ENCODE measurements at places on chromosomes 13 and 19.

- no peak for DNase-seq
Observed at GRCh38 chr13:27824121-27824520, 31.8 kb downstream of the GSX1 start.

DNA sequence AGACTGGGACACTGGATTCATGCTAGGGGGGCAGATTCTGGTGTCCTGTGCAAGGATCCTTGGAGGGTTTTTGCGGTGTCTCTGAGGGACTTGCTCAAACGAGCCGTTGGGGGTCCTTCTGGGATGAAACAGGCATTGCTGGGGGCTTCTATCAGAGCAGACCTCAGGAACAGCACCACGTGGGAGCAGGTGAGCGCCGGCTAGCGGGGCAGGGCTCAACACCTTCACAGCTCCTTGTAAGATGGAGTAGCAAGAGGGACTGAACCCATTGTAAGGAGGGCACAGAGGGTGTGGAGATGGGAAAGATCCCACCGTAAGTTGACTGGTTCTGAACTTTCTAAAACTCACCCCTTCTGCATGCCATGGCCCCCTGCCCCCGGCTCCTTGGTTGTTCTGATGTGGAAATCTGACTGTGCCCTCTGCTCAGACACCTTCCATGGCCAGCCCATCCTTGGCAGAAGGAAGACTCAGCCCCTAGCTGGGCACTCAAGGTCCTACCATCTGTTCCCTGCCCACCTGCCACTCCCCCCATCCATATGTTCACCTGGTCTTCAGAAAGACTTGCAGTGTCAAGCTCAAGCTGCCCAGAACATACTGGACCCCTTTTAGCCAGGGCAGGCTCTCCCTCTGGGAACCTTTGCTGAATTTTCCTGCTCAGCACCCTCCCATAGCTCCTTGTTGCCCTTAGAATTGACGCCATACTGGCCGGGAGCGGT lies 1.2 kb downstream of the SLC27A1 start:
- DNase-seq: no peak

DNA sequence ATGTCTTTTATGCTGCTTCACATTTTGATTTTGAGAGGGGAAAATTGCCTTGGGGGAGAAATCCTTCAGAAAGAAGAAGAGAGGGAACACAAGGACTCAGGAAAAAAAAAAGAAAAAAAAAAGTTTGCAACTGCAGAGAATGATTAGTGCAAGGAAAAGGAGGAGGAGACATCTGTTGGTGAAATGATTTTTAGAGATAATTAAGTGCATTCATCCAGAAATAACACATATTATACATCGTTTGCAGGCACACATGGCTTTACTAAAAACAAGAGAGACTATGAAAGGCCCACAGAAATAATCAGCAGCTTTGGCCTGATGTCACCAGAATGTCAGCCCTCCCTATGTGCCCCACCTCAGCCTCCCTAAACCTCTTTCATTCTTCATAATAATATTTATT lies 1058.2 kb downstream of the PCDH9 start:
- no peak for DNase-seq

DNA sequence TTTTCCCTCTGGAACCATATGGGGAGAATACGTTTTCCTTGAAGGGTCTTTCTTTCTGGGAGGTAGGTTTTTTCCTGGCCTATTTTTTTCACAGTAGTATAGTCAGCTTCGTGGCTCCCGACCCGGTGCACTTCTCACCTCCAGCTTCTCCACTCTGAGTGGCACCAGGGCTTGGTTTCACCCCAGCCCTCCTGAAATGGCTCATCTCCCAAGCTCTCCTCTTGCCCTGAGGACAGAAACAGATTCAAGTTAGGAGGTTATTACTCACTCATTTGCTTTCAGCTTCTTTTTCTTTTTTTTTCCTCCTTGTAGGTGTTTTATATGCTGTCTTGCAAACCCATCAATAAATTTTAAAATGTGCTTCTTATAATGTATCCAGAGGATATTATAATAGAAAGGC lies 199.3 kb downstream of the RFC3 start:
- no peak for DNase-seq

DNA sequence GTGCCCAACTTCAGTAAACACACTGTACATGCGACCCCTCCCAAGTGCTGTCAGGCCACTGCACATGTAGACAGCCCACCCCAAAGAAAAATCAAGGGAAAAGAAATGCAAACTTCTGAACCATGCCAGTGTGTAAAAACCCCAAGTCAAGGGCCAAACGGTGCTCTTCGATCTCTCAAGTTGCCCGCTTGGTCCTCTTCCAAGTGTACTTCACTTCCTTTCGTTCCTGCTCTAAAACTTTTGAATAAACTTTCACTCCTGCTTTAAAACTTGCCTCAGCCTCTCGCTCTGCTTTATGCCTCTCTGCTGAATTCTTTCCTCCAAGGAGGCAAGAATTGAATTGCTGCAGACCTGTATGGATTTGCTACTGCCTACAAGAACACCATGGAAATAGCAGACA lies 600.7 kb downstream of the KCTD12 start:
- no peak for DNase-seq

DNA sequence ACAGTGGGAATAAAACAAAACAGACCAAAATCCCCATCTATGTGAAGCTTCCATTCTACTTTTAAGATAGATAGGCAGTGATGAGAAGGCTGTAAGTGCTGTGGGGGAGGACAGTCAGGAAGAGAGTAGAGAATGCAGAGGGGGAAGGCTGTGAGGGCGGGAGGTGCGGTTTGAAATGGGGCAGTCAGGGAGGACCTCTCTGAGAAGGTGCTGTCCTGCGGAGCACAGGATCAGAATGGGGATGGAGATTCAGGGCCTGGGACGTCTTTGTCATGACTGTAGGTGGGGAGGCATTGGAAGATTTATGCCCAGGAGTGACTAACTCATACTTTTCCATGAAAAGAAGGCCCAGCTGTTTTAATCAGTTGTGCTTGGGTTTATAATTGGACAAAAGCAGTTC lies 3.9 kb upstream of the GPR183 start:
- DNase-seq: no peak

DNA sequence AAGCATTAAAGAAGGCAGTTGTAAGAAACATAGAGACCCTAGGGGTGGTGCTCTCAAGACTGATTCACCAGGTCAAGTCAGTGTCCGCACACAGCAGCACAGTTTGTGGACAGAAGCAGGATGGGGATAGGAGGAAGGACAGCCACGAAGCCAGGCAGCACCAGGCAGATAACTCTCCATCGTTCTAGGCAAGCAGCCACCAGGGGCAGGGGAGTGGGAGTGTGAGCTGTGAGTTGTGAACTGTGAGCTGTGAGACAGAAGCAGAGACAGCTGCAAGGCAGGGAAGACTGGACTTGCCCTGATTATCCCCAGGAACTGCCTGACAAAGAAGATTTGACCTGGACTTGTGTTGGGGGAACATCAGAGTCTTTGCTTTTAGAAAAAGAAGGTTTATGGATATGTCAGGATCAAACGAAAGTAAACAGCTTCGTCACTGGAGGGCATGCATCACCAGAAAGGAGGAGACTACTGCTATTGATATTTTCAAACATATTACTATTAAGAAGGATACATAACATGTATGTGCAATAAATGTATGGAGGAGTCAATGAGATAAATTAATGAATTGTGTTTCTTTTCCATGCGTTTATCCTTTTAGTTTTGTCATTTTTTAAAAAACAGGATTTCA lies 286.1 kb downstream of the IRS2 start:
- no peak for DNase-seq

DNA sequence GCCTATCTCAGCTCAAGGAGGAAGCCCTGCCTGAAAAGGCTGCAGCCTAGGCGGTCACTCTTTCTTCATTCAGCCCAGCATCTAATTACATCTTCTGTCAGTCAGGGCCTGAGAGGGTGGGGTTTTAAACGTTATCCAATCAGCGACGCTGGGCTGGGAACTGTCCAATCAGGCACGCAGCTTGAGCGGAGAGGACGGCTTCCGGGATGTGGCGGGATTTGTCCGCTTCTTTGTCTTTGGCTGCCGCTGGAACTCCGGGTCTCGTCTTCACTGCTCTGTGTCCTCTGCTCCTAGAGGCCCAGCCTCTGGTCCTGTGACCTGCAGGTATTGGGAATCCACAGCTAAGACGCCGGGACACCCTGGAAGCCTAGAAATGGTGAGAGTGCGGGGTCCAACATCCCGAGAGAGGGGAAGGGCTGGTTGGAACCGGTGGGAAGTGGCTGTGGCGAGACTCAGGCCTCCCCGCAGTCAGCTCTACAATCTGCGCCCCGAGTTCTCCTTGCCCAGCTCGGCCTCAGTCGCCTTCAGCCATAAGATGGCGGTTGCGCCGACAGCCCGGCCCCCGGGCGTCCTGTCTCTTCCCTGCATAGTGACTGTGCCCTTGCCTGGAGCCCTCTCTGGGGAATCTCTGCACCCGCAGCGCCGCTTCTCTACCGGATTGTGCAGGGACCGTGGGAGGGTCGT lies at the start of gene ZNF738:
TSS of gene ZNF738 (plus strand) at position 233 of the 684 bp plus-strand sequence. CDS start at position 374, 141 bp downstream.
- peak; percentile 86 for DNase-seq

DNA sequence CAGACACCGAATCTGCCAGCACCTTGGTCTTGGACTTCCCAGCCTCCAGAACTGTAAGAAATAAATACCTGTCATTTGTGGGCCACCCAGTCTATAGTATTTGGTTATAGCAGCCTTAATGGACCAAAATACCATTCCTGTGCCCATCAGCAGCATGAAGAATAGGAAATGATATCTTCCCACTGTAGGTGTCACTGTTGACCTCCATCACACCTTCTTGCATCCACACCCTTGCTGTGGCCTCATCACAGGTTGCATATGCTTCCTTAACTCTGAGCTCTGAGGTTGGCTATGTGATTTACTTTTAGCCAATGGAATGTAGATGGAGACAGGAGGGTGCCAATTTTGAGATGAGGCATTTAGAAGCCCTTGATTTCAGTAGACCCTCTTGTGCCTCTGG lies 242.0 kb upstream of the TSHZ3 start:
- no peak for DNase-seq

DNA sequence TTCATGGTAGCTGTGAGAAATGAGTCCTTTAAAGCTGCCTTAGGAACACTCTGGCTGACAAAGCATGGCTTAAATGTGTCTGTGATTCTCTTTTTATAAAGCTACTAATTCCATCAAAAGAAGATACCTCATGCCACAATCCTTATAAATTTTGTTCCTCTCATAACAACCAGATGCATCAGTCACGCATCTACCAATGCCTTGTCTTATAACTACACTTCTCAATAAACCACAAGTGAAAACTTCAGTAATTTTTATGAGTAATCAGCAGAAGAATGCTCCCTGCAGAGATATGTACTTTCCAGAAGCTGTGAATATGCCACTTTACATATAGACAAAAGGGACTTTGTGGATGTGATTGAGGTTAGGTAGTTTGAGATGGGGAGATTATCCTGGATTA lies 147.8 kb downstream of the SUCLA2 start:
- DNase-seq: peak; percentile 86

DNA sequence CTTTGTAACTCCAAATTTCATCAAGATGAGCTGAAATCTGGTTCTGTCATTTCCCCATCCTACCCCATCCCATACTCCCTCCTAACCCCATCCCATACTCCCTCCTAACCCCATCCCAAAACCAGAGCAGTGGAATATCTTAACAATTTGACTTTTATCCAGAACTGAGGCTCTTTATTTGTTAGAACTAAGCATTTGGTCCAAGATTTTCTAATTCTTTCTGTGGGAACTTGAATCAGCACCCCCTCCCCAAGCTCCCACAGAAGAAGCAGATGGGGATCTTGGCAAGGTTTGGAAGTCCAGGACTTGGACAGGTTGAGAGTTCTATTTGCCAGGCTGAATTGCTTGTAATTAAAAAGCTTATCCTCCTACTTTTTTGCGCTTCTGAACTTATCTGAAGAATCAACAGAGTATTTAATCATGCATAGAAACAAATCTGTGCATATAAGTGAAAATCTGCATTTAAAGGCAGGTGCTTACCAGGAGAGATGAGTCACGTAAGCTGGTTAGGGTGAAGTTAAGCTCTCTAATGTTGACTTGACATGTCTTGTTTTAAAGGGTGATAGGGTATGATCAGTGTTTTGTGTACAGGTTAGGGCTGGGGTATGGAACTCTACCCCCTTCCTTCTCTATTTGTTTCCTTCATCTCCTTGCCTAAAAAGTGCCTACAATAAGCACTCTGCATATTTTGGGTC lies 111.1 kb downstream of the COG6 start:
- no peak for DNase-seq

GRCh38 chr19:45103508-45104319 lies 10.7 kb downstream of the PPP1R37 start:
- no peak for DNase-seq

DNA sequence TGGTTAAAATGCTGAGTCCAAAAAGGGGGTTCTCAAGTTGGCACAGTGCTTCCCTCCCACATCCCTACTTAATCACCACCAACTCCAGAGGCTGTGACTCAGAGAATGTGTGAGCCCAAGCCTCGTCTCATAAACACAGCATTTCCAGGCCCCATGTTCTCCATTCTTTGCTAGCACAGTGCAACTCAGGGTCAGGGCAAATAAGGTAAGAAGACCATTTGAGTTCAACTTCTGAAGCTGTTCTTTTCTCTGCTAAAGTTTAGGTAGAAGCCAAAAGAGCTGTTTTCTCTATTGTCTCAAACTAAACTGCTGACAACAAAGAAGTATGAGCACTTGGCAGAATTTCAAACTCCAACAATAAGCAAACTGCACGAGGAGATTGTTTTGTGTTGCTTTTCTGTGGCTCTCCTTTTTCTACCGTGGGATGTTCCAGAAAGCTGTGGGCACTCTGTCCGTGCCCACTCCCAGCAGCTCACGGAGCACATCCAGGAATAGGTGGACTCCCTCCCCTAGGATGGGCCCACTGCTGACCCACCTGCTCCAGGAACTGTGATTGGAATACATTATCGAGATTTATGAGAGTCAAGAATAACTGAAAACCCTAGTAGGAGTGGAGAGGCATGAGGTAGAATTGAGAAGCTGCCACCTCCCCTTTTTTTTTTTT lies 494.3 kb downstream of the COG6 start:
- DNase-seq: peak; percentile 34

DNA sequence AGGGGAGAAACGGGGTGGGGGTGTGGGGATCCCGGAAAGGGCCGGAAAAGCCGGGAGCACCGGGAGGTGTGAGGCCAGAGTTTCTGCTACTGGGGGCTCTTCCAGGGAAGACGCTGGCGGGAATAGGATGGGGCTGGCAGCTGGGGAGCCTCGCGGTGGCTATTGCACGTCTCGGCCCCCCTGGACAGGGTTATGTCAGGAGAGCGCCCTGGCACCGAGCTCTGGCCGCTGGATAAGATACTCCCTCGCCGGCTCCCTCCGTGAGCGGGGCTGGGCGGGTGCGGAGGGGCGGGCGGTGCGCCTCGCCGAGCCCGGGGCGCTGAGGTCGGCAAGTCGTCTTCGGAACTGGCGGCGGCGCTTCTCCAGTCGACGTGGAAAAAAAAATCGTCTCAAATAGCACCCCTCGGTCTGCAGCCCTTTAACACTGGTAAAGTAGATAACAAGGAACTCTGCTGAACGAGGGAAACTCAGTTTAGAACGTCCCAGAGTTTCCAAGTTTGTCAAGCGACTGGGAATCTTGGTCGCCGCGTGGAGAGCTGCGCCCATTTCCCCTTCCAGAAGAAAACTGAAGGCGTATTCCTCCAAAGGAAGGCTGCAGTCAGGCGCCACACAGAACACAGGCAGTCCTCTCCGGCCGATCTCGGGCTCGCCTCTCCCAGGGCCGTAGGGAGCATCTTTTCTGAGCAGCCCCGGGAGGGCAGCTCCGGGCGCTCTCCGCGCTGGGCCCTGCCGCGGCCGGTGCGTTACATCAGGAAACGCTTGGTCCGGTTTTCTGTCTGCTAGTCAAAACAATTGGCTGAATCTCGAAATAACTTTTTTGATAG lies 115.1 kb downstream of the KCNRG start:
- no peak for DNase-seq

- DNase-seq: no peak
Observed at GRCh38 chr13:110374431-110375370, 67.6 kb downstream of the COL4A2 start.

GRCh38 chr19:12676384-12676792 lies 5.3 kb downstream of the DHPS start:
- peak; percentile 39 for DNase-seq

GRCh38 chr13:51608857-51609406 lies 24.7 kb downstream of the WDFY2 start:
- DNase-seq: no peak
